ENCODE measurements at places on chromosomes 6 and 20. TPM values are rescaled to one million over a fixed set of nuclear protein-coding genes. Genes with fewer than 3 reads are reported as not detected.

DNA sequence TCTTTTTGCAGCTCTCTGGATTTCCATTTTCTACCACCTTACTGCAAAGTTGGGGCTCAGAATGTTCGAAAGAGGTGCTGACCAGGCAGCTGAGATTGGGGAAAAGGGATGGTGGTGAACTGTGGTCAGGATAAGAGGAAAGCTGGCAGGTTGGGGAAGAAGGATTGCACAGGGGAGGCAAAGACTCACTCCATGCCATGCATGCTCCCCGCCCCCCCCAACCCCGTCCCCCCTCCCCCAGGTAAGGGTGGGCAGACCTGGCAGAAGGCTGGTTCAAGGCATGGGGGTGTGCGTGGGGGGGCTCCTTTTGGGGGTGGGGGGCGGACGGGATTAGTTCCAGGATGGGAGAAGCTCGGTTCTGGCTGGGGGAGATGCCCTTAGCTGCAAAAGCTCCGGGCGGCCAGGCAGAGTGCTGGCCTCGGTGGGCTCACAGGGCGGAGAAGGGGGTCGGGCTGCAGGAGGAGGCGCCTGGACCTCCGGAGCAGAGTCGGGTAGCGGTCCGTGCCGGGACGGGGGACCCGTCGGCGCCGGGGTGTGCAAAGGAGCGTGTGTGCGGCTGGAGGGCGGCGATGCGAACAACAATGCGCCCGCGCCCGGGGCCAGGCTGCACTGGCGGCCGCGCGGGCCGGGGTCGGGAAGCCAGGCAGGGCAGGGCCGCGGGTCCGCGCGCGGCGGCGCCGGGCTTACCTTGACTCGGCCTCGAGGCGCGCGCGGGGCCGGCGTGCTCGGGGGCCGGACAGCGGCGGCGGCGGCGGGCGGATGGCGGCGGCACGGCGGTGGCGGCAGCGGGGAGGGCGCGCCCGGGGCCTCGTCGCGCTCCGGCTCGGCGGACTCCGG is 880 bp downstream of the ADNP start:
- DNase-seq: peak; percentile 50

DNA sequence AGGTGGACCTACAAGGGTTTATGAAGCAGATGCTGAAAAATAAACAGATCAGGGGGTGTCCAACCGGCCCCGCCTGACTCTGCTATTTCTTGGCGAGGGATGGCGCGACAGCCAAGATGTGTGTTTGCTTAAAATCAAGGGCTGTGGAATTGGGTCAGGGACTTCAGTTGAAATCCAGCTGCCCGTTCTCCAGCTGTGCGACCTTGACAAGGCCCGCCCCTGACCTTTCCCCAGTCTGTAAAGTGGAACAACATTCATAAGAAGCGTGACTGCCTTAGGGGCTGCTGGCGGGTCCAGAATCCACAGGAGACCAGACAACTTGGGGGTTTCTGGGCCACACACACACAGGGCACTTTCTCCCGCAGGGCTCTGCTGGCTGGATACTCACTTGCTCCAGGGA is 517.5 kb downstream of the PREX1 start:
- no peak for DNase-seq

DNA sequence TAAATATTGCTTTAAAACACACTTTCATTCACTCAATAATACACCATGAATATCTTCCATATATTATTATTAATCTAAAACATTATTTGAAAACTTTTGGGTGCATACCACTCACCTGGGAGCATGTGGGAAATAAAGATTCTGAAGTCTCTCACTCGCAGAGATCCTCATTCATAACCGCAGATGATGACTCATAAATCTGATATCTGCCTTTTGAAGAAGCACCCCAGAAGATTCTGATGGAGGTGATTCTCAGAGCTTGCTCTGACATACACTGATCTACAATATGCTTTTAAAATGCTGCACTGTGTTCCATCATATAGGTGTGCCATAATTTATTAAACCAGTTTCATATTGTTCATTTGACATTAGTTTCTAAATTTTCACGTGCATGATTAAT is 135.0 kb upstream of the SGK1 start:
- no peak for DNase-seq

- no peak for DNase-seq
Observed at GRCh38 chr6:134532694-134533624, 215.0 kb upstream of the SGK1 start.

DNA sequence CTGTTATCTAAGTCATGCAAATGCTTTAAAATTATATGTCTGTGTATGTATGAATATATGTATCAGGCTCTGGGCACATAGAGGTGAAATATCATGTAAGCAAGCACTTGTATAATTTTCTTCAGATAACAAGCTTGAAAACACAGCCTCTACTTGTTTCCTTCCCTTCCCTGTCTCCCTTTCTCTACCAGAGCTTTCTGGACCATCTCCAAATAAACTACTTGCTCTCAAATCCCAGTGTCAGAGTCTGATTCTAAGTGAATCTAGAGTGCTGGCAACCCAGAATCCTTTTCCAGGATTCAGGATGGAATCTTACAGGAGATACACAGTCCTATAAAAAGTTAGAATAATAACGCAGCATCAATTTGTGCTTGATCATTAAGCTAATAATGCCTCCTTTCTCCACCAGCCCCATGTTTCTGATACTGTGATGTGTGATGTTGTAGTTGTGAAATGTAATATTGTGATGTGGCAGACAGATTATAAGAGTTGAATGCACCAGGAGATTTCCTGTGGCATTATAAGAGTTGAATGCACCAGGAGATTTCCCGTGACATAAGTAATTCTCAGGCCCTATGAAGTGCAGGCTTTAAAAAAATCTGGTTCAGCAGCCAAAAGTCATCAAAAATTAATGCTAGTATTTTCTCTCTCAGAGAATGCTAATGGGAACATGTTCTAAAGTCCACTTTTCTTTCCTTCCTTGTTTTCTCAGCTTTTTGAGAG is 89.6 kb downstream of the PCSK2 start:
- no peak for DNase-seq

GRCh38 chr6:72861935-72862432 is 240.1 kb downstream of the KCNQ5 start:
- no peak for DNase-seq

CBLN4 gene
- 0.42 TPM for total RNA-seq

CNKSR3 gene
- total RNA-seq: 6.4 TPM

SNAP91 gene
- total RNA-seq: not detected

OR12D3 gene
- not detected for total RNA-seq

GHRH gene
- total RNA-seq: not detected

CDSN gene
- total RNA-seq: not detected

PHF20 gene
- 11.7 TPM for total RNA-seq

All from liver (tissue), 10 donors.